ENCODE measurements at places on chromosomes 16 and 17.

GRCh38 chr17:34740565-34741520 lies 161.5 kb downstream of the TMEM132E start:
- DNase-seq = no peak

- DNase-seq = no peak
Observed at GRCh38 chr17:42796066-42796758, 2.3 kb downstream of the COA3 start.

DNA sequence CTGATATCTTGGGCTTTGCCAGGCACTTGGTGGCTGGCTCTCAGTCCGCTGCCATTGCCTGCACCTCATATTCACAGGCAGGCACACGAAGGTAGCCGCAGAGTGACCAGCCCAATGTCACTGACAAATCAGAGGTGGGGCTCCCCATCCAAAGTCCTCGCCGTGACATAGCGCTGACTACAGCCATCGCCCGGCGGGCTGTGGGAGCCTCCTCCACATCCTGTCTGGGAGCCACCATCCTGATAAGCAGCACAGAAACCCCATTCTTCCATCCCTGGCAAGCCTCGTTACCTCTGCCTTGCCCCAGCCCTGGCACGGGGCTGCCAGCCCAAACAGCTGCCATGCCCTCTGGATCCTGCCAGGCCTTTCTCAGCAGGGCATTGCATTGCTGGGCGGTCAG lies 437.8 kb downstream of the SLC39A11 start:
- DNase-seq = no peak

DNA sequence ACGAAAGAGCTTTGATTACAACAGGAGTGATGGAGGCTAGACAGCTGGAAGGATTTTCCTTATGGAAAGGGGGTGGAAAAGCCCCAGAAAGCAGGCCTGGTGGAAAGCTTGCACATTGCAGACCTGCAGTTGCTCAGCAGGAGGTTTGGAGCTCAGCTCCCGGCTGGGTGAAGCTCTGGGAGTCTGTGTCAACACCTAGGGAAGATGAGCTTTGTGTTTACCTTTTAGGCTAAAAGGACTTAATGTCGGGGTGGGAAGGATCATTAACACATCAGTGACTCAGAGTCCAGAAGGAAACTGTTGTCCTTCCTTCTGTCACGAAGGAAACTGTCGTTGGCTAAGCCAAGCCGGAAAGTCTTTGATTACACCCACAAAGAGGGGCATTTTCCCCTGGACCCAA lies 48.2 kb downstream of the RAP1GAP2 start:
- DNase-seq = no peak

GRCh38 chr17:47956791-47957590 lies 692 bp downstream of the PRR15L start:
- no peak for DNase-seq

DNA sequence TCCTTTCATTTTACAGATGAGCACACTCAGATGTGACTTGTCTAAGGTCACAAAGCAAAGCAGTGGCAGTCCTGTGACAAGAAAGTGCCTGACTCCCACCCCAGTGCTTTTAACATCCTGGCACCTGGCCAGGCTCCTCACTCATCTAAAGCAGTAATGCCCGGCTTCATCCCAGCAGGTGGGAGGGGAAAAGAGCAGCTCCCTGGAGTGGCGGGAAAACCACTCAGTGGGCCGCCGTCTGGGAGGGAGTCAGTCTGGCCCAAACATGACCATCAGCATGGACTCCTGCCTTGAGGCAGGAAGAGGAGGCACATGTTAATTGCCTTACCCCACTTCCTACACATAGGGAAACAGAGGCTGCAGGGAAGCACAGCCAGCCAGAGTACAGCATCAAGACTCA lies 2.6 kb downstream of the PCGF2 start:
- DNase-seq = no peak

DNA sequence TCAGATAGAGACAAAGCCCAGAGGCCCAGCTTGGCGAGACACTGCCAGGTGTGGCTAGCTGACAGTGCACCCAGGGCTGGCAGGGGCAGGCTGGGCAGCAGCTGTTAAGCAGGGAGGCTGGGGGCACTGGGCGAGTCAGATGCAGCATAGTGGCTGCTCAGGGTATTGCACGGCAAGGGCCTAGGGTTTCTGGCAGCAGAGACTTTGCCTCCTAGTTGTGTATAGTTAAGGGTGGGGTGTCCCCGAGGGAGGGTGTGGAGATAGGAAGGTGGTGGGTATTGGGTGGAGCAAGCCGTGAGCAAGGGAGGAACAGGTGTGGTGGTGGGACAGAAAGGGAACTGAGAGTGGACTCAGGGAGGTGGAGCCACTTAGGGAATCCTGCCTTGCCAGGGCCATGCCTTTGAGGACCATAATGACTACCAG lies 66.0 kb downstream of the SMPD3 start:
- DNase-seq = no peak

DNA sequence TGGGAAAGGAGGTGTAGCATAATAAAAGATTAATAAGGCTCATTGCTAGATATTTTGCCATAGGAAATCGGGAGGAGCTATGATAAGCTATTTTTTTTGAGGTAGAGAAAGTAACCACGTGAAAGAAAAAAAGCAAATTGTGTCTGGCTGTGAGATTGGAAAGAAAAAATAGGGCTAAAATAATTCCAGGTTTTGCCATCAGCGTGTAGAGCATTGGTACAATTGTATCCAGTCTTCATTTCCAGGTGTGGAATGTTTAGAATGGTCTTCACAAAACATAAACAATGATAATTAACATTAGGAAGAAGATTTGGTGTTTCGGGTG lies 1.1 kb downstream of the TANC2 start:
- no peak for DNase-seq

- DNase-seq = no peak
Observed at GRCh38 chr16:85307552-85308364, 195.5 kb upstream of the CIBAR2 start.

GRCh38 chr16:11461595-11461990 lies 116.3 kb downstream of the RMI2 start:
- no peak for DNase-seq

GRCh38 chr17:1643999-1644492 lies 1.5 kb downstream of the SCARF1 start:
- DNase-seq = no peak

DNA sequence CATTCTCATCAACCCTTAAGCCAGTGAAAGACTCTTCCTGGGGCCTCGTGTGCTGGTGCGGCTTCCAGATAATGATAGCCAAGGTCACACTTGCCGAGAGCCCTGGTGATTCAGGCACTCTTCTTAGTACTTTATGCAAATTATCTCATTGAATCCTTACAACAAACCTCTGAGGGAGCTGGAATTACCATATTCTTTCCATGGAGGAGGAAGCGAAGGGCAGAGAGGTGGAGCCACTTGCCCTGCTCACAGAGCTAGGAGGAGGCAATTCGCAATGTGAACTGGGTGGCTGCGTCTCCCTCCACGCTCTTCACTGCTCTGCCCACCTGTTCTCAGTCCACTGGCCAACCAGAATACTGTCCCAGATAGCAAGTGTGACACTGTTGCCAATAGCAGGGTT lies 409.7 kb downstream of the SNX29 start:
- no peak for DNase-seq

- DNase-seq = no peak
Observed at GRCh38 chr17:18267366-18267765, 6.9 kb downstream of the MIEF2 start.

GRCh38 chr17:64158406-64158805 lies 28.5 kb upstream of the ERN1 start:
- DNase-seq = no peak

GRCh38 chr17:68273722-68274121 lies 17.2 kb downstream of the SLC16A6 start:
- DNase-seq = no peak

DNA sequence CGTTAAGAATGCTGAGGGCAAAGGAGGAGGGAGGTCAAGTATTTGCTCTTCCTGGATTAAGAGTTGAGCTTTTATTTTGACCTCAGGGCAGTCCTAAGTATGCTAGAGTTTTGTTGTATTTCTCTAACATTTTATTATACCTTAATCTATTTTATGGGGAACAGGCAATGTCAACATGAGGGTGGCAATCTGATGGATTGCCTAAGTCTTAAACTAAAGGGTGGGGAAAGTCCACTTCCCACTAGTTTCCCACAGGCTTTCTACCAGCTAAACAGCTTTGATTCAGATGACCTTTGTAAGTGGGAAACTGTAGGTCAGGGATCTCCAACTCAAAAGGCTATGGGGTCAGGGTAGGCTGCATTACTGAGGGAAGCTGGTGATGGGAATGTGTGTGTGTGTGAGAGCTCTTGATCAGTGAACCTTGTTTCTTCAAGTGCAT lies 24.9 kb downstream of the HSD17B2 start:
- DNase-seq = no peak

DNA sequence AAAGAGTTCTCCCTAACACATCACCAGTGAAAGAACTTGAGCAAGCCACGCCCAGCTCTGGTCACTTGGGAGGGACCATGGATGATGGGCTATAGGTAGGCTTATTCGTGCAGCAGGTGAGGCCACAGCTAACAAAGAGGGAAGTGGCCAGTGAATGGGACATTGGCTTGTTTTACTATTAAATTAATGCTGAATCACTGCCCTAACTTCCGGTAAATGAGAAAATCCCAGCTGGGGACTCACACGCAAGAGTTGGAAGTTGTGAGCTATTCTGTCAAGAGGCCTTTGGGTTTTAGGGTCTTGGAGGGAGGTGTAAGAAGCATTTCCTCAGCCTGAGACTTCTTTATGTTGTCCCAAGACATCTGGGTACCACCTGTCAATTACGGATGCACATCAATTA lies 315.3 kb downstream of the XYLT1 start:
- no peak for DNase-seq

DNA sequence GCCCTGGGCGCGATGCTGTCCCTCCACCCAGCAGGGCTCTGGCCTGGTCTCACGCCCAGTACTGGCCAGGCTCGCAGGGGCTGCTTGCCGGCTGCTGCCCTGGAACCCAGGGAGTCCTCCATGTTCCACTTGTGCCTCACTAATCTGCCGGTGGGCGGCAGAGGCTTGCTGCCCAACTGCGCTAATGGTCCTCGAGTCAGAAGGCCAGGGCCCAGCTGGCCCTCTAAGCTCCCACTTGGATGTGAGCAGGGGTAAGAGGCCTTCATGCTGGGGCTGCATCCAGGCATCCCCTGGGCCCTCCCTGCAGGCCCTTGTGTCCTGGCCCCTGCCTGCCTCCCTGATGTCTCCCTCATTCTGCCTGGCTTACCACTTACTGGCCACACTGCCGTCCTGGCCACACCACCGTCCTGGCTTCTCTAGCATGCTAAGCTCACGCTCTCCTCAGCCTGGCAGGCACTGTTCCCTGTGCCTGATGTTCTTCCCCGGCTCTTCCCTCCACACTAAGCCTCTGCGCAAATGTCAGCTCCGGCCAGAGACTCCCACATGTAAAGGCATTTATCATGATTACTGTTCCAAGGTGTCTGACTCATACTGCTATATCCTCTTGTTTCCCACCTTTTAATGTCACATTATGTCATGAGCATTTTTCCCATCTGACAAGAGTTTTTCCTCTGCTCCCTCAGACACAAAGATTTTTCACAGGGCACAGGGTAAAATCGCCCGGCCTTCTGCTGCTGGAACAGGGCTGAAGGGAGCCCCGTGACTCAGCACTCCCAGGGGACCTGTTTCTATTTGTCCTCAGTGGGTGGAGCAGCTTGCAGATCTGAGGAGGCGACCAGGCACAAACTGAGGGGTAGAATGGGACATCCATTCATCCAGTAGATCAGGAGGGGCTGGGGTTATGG lies 15.9 kb downstream of the B9D1 start:
- peak; percentile 55 for DNase-seq

- peak; percentile 99 for DNase-seq
Observed at GRCh38 chr17:5000237-5000639, 2.5 kb downstream of the KIF1C start.

DNA sequence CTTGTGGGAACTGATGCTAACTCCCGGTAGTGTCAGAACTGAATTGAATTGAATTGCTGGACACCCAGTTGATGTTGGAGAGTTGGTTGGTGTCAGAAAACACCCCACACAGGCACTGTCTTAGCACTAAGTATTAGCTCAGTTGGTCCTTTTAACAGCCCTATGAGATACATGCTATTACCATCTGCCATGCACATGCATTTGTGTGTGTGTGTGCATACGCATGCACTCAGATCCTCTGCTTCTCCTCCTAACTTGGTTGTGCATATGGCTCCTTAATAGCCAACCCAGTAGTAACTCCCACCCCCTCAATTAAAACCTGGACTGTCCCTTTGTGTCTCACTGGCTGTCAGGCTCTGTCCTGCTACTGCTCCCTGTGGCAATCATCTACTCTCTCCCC lies 32.3 kb upstream of the DYNLL2 start:
- DNase-seq = no peak

GRCh38 chr16:68612996-68613395 lies 32.1 kb upstream of the CDH3 start:
- DNase-seq = no peak

DNA sequence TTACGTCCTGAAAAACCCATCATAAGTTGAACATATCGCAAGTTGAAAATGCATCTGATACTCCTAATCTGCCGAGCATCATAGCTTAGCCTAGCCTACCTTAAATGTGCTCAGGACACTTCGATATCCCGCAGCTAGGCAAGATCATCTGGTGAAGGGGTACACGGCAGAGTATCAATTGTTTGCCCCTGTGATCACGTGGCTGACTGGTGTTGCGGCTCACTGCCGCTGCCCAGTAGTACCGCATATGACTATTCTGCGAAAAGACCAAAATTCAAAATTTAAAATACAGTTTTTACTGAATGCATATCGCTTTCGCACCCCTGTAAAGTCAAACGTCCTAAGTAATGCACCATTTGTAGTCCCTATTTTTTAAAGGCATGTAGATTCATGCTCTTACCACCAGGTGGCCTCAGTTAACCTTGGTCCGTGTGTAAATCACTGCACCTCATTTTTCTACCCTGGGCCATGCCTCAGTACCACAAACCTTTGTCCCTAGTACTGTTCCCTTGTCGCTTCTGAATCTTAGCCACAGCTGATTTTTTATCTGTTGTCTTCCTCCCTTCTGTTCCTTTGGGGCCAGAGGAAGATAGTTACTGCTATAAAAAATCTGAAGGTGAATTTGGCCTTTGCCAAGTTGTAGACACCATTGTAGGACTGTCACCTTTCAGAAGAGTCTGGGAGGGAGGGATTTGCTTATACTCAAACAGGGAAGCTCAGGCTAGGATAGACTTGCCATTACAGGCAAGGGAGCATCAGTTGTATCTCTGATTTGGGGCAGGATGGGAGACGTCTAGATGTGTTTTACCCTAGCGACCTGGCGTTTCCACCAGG lies 34.4 kb downstream of the WWP2 start:
- DNase-seq = peak; percentile 18

DNA sequence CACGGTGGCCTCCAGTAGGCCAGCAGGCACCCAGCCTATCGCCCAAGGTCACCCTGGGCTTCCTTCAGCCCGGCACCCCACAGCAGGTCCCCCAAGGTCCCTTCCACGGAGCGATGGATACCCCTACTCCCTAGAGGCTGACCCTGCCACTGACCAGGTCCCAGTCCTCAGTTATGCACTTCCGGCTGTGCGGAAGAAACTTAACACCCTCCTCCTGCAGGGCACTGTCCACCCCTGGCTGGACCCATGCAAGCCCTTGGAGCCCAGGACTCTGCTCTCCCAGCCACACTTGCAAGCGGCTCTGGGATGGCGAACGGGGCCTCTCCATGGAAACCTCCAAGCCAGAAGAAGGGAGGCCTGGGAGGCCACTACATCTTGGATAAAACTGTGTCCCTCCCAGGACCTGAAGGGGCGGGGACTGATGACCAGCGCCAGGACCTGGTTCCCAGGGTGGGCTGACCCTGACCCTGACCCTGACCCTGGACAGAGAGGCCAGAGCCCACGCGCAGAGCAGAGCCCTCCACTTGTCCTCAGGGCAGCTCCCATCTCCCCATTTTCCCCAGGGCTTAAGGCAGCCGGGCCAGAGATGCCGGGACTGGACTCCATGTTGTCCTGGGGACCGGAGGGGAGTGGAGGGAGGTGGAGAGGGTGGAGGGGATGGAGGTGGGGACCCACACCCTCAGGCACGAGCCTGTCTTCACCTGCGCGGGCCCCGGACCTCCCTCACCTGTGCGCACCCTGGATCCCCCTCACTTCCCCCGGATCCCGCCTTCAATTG lies 734 bp downstream of the CEP131 start:
- no peak for DNase-seq
